ENCODE measurements at places on chromosomes 4 and X.

GRCh38 chr4:26289401-26289800 lies 31.4 kb upstream of the RBPJ start:
- DNase-seq: no peak

- no peak for DNase-seq
Measured at GRCh38 chr4:185872747-185873380, 60.9 kb upstream of the SORBS2 start.

GRCh38 chr4:29081234-29081955 lies 1638.8 kb upstream of the PCDH7 start:
- no peak for DNase-seq

DNA sequence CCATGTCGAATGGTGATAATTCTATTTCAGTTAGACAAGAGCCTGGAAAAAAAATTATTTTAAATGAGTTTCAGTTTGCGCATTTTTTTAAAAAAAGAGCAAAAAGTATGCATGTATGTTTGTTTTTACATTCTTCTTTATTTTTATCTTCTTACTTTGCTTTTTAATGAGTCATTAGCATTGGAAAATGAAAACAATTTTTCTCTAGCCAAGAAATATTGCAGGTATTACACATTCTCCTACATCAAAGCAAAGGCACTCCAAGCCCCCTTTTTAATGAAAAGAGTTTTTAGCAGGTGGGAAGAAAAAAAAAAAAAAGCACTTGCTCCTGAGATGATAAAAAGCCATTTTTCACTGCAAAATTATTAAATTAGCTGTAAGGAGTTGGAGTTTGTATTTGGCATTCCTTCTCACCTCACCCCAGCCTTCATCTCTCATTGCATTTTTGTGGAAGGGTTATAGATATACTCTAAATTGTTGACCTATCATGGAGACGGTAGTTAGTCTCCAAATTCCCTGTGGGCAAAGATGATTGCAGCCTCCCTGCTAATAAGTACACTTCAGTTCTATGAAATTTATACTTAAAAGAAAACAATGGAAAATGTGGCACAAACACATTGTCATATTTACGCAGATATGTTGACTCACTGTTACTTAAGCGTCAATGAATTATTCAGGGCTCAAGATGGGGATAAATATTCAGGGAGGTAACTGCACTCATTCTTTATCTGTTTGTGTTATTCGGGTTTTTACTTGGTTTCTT lies 43.8 kb downstream of the PALLD start:
- DNase-seq: no peak

GRCh38 chr4:77126809-77127208 lies 30.2 kb upstream of the CCNG2 start:
- no peak for DNase-seq

GRCh38 chrX:134623293-134624045 lies 34.8 kb downstream of the PLAC1 start:
- DNase-seq: no peak

DNA sequence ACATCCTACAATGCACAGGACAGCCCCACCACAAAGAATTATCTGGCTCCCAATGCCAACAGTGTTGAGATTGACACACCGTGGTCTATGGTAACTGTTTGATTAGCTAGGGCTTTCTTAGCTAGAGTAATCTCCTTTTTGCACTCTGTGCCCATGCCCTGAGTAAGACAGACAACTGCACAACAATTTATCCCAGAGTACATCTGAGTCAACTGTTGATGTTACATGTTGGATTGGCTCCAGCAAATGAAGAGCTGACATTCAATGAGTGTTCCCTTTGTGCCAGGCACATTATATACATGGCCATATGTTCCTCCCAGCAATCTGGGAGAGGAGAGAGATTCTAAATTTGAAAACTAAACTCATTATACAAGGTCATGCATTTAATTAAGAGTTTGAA lies 3.9 kb upstream of the FAM9C start:
- DNase-seq: no peak

GRCh38 chr4:54496412-54496811 lies 161.3 kb upstream of the KIT start:
- no peak for DNase-seq

GRCh38 chr4:123936621-123937043 lies 540.0 kb downstream of the SPRY1 start:
- DNase-seq: peak; percentile 11

GRCh38 chrX:8988446-8988845 lies 45.5 kb downstream of the FAM9B start:
- peak; percentile 15 for DNase-seq

GRCh38 chr4:96406742-96407141 lies 566.8 kb downstream of the PDHA2 start:
- peak; percentile 26 for DNase-seq

DNA sequence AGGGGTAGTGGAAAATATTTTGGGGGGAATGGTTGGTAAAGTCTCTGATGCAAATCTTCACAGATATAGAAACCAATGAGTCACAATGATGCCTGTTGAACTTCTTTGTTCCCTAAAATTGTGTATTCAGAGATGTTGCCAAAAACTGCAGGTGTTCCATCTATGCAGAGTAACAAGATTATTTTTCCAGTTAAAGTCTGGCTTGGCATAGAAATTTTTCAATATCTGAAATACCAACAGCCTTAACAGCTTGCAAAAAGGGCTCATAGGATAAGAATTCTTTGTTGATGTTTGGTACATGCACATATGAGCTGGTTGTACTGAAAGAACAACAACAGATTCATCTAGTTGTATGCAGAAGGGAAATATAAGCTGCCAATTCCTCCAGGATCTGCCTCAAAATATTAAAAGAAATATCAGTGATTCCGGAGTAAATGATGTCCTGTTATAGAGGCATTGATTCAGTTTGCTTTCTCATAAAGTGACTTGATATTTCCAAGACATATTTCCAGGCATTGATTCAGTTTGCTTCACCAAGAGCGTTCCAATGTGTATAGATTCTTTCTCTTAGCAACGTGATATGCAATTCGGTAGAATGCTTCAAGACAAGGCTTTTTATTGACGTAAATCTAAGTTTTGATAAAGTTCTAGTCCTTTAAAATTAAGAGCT lies 564.4 kb downstream of the TMA16 start:
- DNase-seq: no peak

GRCh38 chrX:112863850-112864249 lies 23.2 kb upstream of the AMOT start:
- no peak for DNase-seq

- peak; percentile 81 for DNase-seq
Measured at GRCh38 chrX:40006106-40007017, 91.4 kb downstream of the BCOR start.

DNA sequence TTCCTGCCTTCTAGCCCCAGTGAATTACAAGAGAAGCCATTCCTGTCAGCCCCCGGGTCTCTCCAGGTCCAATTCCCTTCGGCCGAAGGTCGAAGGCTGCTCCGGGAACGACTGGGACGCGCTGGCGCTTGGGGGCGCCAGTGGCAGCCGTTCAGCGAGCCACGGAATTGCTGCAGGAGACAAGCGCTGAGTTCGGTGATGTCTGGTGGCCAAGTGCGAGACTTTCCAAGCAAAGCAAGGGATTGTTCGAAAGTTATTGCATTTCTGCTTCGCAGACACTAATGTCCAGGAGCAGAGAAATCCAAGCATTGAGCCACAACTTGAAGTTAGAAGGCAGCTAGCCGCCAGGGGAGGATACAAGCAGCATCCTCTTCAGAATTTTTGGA lies 1.1 kb upstream of the DKK2 start:
- peak; percentile 79 for DNase-seq

GRCh38 chrX:131617182-131617581 lies 73.3 kb downstream of the OR13H1 start:
- peak; percentile 7 for DNase-seq

GRCh38 chrX:50035126-50035525 lies 112.7 kb downstream of the CLCN5 start:
- no peak for DNase-seq

DNA sequence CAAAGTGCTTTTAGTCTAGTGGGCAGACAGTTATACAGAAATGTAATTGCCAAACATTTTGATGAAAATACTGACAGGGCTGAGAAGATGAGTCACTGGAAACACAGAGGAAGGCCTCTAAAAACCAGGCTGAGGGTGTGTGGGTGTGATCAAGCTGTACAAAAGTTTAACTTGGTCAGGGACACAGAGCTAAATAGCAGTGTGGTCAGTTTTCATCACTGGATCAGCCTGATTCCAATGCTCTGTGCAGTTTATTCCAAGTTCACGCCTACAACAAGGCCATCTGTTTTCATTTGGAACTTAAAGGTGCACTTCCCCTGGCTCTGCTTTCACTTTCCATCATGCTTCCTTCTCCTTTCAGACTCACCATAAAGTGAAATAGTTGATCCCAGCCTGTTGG lies 10.6 kb downstream of the CENPVL3 start:
- DNase-seq: no peak

DNA sequence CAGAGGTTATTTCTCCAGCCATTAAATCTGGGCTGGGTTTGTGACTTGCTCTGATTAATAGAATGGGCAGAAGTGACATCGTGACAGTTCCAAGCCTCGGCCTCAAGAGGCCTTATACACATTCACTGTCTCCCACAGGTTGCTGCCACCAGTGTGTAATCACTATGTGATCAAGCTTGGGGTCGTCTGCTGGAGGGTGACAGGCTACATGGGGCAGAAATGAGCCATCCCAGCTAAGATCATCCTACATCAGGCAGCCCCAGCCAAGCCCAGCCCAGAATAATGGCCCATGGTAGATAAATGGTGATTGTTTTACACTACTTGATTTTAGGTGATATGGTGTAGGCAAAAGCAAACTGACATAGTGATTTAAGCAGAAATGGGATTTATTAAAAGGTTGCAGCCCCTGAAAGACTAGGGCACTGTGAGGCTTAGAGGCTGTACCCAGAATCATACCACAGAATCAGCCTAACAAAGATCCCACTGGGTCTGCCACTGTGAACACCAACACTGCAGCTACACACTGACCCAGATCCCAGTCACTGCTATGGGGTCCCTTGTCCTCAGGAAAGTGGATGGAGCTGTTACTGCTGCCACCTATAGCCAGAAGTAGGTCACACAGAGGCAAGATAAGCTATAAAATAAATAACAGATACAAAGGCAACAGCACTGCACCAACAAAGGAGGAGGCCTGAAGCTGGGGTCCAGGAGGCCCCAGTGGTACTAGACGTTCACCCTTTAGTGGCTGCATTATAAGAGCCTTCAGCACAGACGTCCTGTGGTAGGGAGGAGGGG lies 159.6 kb upstream of the RBPJ start:
- DNase-seq: no peak

GRCh38 chr4:114495471-114495928 lies 103.1 kb upstream of the UGT8 start:
- DNase-seq: no peak

DNA sequence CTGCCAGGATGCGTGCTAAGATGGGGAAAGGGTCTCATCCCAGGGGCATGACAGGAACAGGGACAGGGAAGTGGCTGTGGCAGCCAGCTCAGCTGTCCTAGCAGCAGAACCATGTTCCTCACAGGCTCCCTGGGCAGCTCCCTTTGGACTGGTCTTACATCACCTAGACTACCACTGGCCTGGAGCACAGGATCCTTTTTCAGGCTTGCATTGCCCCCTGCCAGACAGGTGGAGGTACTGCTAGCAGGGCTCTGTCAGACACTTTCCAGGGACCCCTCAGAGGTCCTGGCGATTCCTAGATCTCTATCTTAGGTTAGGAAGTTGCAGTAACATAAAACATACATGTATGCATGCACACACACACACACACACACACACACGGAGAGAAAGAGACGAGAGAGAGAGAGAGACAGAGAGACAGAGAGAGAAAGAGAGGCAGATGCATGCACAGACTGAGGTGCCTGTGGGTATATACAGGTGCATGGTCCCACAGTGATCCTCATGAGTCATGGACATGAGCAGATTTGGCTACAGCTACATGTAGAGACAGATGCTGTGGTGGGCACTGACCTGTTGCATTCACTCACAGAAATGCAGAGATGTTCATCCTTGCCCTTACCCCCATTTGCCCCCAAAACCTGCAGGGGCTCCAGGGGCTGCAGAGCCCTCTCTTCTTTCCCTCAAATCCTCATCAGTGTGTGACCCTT lies 63.6 kb downstream of the STARD8 start:
- DNase-seq: peak; percentile 58

DNA sequence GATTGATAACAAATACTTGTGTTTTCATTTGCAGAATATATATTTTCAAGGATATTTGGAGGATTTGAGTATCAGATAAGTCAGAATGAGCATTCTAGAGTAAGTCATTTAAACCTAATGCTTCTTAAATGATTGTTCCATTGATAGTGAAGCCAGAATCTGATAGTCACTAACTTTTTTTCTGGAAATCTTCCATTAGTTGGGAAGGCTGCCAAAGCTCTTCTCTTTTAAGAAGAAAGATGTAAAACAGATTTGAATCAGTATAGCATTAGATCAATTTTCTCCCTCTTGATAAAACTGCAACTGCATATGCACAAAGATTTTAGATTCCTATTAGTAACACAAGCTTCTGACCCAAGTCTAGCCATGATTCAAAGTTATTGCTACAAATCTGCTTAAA lies 256.7 kb downstream of the SPOCK3 start:
- no peak for DNase-seq

DNA sequence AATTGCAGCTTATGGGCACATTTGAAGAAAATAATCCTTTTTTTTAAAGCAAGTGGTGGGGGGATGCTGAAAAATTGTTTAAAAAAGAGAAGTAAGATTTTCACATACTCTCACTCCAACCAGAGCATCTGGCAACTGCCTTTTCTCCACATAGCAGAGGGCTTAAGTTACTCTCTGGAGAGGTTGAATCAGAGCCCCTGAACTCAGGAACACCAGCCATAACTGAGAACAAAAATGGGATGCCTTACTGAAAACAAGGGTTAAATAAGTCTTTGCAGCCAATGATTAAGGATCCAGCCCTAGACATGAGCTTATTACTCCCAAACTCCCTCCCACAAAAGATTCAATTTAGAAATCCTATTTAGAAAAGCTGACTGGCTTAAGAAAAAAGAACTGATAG lies 27.5 kb downstream of the CASK start:
- no peak for DNase-seq

- no peak for DNase-seq
Measured at GRCh38 chr4:183675625-183676024, 16.5 kb downstream of the TRAPPC11 start.

DNA sequence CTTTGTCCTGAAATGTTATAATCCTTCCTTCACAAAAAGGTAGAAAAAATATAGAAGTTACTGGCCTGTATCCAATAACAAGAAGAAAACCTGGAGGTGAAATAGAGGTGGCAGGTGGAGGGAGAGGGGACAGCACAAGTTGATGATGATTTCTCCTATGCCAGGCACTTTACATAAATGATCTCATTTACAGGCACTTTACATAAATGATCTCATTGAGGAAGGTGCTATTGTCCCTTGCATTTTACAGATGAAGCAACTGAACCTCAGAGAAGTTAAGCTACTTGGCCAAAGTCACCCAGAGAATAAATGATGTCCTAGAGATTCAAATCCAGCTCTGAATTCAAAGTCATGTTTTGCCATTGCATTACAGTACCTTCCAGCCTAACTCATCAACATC lies 7.1 kb upstream of the OPHN1 start:
- no peak for DNase-seq

- DNase-seq: no peak
Measured at GRCh38 chr4:147597561-147597960, 19.6 kb upstream of the TMEM184C start.

DNA sequence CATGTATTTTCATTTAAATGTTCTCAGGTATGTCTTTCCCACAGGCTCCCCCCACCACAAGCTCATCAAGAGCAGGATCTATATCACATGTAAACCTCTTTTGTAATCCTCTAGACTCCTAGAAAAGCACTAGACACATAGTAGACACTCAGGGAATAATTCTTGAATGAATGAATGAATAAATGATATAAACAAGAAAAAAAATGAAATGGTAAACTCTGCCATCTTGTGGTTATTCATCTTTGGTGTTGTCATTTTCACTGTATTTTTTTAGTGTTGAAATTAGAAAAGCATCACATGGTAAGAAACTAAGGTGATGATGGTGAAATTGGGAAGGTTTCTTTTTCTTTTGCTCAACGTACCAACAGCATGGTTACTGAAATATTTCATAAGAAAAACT lies 34.2 kb upstream of the C1GALT1C1 start:
- DNase-seq: no peak

Data from kidney (tissue), 22 donors.